Muscle of leg (tissue), 16 donors: ENCODE measurements at places on chromosomes 11 and 22.

DNA sequence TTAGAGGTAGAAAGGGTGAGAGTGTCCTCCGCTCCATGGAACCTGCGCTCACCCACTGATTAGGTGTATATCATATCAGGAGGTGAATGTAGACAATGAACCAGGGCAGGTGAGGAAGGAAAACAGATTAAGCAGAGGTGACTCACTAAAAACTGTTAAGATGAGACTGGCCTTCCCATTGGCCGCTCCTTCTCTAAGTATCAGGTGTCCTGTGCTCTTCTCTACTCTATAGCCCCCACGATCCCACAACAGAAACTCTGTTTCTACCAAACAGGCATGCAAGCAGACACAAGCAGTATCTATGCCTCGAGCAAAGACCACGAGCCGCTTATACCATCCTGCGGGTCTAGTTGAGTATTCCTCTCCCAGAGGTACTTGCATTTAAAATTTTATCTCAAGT, 103.1 kb downstream of the SNX19 start:
- DNase-seq: no peak

GRCh38 chr22:18000441-18001039, 23.8 kb downstream of the MICAL3 start:
- DNase-seq: peak; percentile 46

GRCh38 chr11:128236506-128237498, 350.6 kb downstream of the ETS1 start:
- DNase-seq: no peak

GRCh38 chr22:30373331-30374325, 13.6 kb downstream of the RNF215 start:
- no peak for DNase-seq

- DNase-seq: peak; percentile 7
These were observed 668.6 kb upstream of the CCDC90B start for GRCh38 chr11:83954780-83955179.

DNA sequence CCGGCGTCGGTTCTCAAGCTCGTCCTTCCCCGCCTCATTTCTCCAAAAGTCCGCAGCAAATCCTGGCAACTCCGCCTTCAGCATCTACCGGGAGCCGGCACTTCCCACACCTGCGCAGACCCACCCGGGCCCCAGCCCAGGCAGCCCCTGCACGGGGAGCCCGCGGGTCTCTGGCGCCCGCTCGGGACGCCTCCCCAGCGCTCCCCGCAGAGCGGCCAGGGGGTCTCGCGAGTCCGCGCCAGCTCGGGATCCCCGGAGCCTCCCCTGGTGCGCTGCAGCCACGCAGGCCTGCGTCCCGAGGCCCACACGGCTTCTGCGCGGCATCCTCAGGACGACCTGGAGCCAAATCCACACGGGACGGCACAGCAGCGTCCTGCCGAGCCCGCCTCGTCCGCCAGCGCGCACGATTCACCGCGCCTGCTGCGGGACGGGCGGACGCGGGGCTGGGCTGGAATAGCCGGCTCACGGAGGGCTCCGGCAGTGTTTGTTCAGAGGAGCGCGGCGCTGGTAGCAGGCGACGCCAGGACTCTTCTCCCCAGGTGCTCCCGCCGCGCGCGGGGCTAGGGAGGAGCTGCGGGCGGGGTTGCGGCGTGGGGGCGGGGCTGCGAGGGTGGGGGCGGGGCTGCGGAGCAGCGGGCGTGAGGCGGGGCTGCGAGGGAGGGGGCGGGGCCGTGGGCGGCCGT, 816 bp upstream of the PHRF1 start:
- no peak for DNase-seq

- no peak for DNase-seq
These were observed 68.3 kb downstream of the IGLL1 start for GRCh38 chr22:23511627-23512347.

DNA sequence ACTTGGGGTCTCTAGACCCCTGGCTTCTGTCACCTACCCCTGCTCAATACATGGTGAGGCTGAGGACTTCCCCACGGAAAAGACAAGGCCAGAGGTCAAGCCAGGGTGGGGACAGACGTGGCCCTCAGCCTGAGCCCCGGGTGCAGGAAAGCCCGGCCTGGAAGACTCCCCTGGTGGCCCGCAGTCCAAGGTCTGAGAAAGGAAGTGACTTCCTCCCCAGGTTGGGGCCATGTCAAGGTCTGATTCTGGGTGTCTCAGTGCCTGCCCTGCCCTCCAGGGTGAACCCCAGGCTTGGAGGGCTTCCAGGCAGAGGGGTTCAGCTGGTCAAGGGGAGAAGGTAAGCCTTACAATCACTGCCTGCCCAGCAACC, 3.9 kb downstream of the CTSD start:
- no peak for DNase-seq

DNA sequence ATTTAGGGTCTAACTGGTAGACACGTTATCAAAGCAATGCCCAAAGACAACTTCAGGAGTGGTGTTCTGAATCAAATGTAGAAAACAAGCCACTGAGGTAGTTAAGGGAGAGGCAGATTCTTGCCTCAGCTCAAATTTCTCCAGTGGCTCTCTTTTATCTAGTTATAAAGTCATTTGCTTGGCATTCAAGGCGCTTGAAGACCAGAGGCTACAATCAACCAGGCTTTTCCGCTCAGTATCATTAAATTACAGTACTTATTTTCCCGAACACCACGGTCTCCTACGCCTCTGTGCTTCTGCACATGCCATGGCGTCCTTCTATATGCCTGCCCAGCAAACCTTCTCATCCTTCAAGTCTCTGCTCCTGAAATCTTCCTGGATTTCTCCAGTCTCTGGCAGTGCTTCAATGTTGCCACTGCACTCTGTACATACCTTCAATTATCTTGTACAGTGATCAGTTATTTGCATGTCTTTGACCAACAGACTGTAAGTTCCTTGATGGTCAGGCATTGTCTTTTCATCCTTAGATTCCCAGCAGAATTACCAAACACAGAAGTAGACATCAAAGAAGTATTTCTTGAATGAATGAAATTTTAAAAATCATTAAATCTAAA, 1.4 kb downstream of the POGLUT3 start:
- peak; percentile 22 for DNase-seq

DNA sequence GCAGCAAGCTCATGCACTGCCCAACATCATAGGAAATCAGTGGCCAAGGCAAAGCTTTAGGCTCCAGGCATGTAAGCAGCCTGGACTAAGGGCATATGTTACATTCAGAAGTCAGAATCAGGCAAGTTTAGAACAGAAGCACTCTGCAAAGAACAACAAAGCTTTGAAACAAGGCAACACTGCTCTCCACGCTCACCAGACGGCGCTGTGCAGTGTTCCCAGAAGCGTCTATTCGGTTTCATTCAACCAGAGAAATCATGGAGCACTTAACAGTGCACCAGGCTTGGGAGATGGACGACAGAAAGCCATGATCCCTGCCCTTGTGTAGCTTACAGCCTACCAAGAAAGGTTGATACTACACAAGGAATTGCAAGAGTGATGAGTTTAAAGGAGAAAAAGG, 555.8 kb downstream of the BUD13 start:
- DNase-seq: peak; percentile 68

GRCh38 chr11:86288776-86289507, 13.1 kb upstream of the HIKESHI start:
- peak; percentile 26 for DNase-seq

- DNase-seq: peak; percentile 69
These were observed 19.5 kb downstream of the WNT11 start for GRCh38 chr11:76186776-76187279.

- no peak for DNase-seq
These were observed 12.1 kb upstream of the ARHGAP8 start for GRCh38 chr22:44740307-44740706.

- DNase-seq: no peak
These were observed 244.4 kb downstream of the TBC1D22A start for GRCh38 chr22:47006869-47007268.

DNA sequence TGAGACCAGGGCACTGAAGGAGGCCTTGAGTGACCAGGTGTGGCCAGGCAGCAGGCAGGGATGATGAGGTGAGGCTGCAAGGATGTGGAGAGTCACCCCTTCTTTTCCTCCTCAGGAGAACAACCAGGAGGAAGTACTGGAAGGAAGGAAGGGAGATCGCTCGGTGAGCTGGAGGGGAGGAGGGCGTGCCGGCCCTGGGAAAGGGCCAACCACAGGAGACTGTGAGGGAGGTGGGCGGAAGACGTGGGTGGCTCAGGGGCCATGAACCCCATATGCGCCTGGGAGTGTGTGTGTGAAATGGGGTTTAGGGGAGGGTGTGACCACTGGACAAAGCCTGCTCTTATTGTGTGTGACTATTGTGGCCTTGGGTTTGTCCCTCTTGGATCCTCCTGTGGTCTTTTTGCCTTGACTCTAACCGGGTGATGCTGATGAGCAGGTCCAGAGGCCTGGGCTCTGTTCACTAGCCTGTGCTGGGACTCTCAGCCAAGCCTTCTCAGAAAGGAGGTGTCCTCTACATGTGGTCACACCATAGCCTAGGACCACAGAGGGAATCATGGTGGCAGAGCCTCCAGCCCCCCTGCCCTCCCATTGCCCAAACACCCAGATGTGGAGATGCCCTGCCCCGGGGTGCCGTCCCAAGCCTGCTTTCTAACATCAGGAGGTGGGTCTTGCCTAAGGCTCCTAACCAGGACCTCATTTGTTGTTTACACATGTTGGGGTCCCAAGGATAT, 41.3 kb upstream of the TUB start:
- no peak for DNase-seq

DNA sequence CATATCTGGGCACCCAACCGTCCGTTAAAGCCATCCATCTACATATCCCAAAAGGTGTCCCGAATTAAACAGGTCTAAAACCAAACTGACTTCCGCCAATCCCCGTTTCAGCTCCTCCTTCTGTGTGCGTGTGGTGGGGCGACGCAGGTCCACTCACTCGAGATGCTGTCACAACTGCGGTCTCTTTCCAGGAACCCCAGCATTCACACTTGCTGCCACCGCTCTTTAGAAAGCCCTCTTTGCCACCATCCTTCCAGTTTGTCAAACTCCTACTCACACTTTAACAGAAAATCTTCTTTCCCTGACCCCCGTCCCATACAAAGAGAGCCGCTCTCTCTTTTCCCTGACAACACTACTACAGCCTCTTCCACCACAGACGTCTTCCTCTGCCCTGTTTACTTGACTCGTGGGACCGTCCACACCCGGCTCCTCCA, 467 bp downstream of the ESS2 start:
- no peak for DNase-seq

GRCh38 chr22:47773635-47774034, 1011.2 kb downstream of the TBC1D22A start:
- no peak for DNase-seq

DNA sequence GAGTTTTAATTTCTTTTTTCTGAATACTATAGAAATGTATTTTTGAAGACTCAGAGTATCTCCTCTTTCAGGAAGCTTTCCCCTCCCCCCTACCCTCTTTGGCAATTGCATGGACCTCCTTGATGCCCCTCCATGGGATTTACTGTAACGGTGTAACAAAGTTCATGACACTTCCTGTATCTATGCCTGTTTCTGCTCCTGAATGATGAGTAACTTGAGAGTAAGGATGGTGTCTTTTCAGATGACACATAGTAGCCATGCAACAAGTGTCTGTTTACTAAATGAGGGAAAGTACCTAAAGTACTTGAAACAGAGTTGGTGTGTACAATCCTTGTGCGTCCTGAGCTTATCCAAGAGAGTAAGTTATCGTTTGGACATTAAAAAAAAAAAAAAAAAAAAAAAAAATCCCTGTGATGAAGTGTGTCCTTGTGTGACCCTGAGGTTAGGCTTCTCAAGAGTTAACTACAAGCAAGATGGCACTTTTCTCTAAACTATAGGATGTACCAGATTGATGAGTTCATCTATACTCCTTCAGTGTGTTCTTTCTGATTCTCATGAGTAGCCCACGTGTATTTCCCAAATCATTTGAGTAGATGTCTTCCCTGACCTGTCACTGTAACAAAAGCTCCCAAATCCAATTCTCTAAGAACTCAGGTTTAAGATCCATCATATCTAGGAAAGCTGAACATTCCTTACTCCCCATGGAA, 7.4 kb downstream of the ETS1 start:
- DNase-seq: no peak

- peak; percentile 51 for DNase-seq
These were observed 22.1 kb downstream of the ATP6V1E1 start for GRCh38 chr22:17606496-17606895.

GRCh38 chr11:77065878-77066228, 918 bp upstream of the CAPN5 start:
- DNase-seq: peak; percentile 66

DNA sequence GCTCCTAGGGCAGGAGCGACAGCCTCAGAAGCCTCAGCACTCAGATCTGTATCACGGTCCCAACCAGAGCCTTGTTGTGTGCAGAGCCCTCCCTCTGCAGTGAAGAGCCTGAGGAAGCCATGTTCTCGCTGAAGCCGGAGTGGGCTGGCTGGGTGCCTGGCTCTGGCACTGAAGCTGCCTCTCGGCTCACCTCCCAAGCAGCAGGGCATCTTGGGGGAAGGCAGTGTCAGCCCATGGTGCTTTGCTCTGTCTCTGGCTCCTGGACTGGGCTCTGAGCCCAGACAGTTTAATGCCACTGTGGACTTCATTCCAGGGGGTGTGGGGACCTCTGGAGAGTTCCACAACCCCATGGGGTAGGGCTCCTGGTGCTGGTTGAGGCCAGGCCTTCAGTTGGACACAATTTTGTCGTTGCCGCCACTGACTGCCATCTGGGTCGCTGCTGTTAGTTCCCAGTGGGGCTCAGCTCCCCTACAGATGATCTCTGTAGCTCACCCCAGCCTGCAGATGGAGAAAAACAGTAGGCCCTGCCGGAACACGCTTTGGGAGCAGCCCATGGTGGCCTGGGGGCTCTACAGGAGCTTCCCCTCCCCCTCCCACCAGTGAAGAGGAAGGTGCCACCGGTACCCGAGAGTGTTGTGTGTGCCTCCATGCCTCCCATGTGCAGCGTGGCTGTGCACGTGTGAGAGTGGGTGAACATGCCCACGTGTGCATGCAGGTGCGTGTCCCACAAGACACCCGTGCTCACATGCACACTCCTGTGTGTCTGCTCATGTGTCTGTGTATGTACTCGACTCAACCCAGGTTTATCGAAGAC, 86.5 kb upstream of the B3GAT1 start:
- DNase-seq: no peak

DNA sequence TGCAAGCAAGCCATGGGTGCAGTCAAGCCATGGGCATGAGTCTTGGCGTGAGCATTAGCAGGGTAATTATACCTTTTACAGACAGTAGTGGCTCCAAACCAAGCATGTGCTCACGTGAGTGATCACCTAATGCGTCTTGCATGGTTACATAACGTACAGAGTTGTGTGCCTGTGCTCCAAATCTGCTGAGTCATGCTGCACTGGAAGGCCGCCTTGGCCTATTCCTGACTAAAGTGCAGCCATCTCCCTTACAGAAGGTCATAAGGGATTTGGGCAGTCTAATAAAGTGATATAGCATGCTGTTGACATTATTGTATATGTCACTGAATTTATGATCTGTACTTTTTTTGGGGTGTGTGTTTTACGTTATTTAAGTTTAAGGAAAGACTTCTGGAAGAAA, 102.4 kb downstream of the ARHGAP42 start:
- DNase-seq: peak; percentile 67

GRCh38 chr11:119739021-119739703, 10.2 kb upstream of the NECTIN1 start:
- no peak for DNase-seq

GRCh38 chr11:597166-597725, 18.5 kb downstream of the IRF7 start:
- no peak for DNase-seq
